A673 (cell line): ENCODE measurements at places on chromosomes 11 and 22. TPM values are rescaled to one million over a fixed set of nuclear protein-coding genes. Genes with fewer than 3 reads are reported as not detected.

Gene AHNAK
- 71.7 and 73.0 TPM in 2 replicates for total RNA-seq

DNA sequence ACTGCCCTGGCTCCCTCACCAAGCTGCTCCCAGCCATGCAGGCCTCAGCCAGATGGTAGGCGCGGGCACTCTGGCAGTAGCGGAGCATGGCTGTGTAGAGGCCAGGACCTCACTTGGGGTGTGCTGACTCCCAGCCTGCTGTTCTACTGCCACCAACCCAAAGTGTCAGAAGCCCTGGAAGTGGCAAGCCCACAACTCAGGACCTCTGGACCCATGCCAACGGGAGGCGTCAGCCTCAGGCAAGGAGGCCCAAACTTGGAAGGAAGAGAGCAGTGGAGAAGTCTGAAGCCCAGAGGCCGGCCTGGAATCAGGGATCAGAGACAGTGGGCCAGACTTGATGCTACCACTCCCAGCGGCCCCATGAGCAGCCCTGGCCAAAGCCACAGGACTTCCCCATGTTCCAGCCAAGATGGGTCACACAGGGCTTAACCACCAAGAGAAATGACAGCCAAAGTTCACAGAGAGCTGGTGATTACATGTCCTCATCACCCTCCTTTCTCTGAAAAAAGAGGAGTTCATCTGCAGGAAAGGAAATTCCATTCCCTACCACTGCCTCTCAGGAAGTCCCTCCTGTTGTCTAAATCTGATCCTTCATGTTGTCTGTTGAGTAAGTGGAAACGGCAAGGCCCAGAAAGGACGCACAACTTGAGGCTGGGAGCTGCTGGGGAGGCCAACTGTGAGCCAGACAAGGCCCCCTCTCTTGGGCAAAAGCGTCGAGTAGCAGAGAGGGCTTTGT, 4.4 kb downstream of the ARRB1 start:
- DNase-seq, result no peak

Gene BBOX1
- total RNA-seq, result not detected in 2 replicates

GRCh38 chr22:39281126-39281525, 36.3 kb upstream of the PDGFB start:
- no peak for DNase-seq

GRCh38 chr11:19275496-19275895, 34.8 kb upstream of the E2F8 start:
- DNase-seq, result no peak

DNA sequence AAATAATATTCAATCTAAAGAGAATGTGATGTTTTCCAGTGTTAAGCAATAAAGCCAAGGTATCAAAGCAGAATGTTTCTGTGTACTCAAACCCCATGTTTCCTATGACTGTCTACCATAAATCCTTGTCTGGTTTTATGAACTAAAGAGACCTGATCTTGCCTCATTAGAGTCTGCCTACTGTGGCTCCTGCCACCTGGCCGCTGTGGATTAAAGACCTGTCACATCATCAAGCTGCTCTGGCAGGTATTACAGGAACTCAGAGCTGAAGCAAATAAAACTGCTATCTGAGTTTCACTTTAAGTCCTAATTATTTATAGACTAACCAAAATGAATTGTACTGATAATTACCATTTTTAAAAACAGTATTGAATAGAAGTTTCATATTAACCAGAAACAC, 207.8 kb upstream of the CCDC90B start:
- DNase-seq, result no peak

- no peak for DNase-seq
These were observed 34.4 kb upstream of the SMTN start for GRCh38 chr22:31046539-31047226.

Gene RGL4
- not detected in 2 replicates for total RNA-seq

- DNase-seq, result no peak
These were observed 59.7 kb upstream of the KCNQ1OT1 start for GRCh38 chr11:2759228-2760195.

- no peak for DNase-seq
These were observed 281.2 kb downstream of the CADM1 start for GRCh38 chr11:115222863-115223530.

- DNase-seq, result no peak
These were observed 33.4 kb upstream of the WNT7B start for GRCh38 chr22:46010207-46010867.

Gene SNX32
- total RNA-seq, result 2.0 and 2.1 TPM in 2 replicates

Gene OR5A1
- total RNA-seq, result not detected in 2 replicates

Gene RCOR2
- total RNA-seq, result 3.9 and 7.6 TPM in 2 replicates

Gene OR52E8
- not detected in 2 replicates for total RNA-seq

GRCh38 chr11:117878314-117878938, 2.0 kb upstream of the FXYD6 start:
- no peak for DNase-seq

Gene LSP1
- total RNA-seq, result not detected in 2 replicates

Gene ANO9
- 0.26 TPM in 1 of 2 replicates, not detected in the other for total RNA-seq

DNA sequence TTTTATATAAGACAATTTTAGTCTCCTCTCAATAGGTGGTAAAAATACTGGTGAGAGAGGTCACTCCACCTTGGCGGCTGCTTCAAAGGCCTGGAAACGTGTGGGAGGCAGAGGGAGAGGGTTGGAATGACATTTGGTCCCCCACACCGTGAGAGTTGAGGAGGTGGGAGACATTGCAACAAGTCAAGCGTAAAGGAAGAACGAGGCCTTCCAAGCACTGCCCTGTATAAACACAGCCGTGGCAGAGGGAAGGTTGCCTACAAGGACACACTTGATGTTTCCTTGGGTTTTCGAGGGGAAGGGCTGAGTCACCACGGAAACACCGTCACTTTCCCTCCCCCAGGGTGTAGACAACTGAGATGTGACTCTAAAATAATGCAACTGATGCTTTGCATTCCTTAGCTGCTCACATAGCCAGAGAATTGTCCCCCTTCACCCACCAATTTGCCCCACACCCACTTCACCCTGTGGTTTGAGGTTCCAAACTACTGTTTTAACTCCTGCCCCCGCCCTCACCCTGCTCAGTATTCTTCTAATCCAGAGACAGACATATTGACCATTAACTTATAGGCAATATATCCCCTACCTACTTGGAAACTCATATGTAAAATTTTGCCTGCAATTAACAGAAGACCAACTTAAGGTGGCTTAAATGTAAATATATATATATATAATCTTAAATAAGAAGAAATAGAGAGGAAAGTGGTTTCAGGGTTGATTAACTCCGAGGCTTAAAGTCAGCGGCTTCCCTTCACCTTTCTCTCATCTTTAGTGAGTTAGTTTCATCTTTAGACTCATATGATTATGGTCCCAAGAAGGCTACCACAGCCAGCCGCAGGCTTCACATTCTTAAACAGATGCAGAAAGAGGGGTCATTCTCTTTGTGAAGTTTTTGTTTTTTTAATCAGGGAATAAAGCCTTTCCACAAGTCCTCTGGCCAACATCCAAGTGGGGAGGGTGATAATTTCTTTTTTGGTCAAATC, 54.1 kb upstream of the BDNF start:
- peak; percentile 37 for DNase-seq
